SK-N-DZ (cell line): ENCODE measurements at places on chromosomes 11 and 22.
A peak's percentile ranks its signal among the peaks of the same experiment; 100 is the strongest.

DNA sequence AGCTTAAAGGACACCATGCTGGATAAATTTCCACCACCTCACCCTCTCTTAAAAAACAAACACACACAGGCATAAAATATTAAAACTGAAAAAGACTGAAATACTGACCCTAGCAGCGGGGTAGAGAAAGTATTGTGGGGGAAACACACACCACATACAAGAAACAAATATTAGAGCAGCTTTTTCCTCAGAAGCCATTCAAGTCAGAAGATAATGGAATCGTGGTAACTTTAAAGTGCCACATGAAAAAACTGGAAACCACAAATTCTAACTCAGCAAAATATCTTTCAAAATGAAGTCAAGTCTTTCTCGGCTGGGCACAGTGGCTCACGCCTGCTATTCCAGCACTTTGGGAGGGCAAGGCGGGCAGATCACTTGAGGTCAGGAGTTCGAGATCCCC, 223.2 kb downstream of the DYNC2H1 start:
- DNase-seq = no peak

DNA sequence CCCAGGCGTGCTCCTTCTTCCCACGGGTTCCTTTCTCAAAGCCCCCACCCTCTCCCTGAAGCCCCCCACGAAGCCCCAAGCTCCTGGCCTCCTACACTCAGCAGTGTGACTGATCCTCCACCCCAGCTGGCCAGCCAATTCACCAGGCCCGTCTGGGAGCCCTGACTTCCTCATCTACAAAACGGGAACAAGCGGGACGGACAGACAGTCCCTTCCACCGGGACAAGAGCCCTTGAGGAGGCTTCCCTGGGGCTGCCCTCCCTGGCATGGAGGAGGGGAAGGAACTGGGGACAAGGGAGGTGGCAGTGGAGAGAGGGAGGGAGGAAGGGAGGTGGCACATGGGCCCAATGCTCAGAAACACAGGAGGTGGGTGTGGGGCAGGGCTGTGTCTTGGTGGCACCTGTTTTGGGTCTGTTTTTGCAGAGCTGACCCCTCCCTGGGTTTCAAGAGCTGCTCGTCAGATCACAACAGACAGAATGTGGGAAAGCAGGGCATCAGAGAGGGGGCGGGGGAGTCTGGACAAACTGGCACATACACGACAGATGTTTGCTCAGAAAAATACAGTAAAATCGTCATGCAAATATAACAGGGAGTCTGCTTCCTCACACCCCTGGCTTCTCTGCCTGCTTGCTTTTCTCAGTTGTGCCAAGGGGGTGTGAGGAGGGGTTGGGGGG, 56.8 kb downstream of the ELFN2 start:
- no peak for DNase-seq

GRCh38 chr11:61023086-61023965, 51.8 kb downstream of the CD6 start:
- no peak for DNase-seq

GRCh38 chr11:75380716-75381420, 18.4 kb upstream of the RPS3 start:
- peak; percentile 45 for DNase-seq

GRCh38 chr22:43013355-43014315, 1.3 kb downstream of the PACSIN2 start:
- DNase-seq = no peak

- DNase-seq = no peak
Observed at GRCh38 chr11:19389787-19390303, 149.1 kb upstream of the E2F8 start.

DNA sequence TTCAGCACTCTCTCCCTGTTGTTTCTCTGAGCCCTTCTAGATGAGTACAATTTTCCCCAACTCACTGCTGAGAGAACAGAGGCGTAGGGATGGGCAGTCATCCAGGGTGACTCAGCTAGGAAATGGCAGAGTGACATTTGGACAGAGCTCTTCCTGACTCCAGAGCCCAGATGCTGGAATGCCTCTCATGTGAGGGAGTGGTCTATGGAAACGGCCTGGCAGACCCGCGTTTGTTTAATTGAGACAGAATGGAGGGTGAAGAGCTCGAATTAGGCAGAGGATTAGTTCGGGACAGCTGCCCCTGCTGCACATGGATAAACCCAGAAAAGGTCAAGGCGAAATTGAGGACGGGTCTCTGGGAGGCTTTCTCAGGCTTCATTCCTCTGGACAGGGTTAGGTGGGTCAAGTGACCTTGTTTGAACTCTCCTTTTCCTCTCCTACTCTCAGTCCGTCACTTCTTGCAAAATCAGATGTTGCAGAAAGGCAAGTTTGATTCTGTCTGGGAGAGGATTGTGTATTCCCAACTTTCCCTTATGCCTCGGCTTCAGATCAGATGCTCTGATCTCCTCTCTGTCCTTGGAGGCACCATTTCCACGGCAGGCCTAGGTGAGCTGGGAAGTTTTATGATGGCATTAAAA, 7.6 kb upstream of the LMO2 start:
- DNase-seq = no peak

- no peak for DNase-seq
Observed at GRCh38 chr11:108562746-108563581, 30.6 kb downstream of the EXPH5 start.

- DNase-seq = no peak
Observed at GRCh38 chr11:23991165-23991539, 505.7 kb upstream of the LUZP2 start.
